ENCODE measurements at places on chromosomes 7 and 10. TPM values are rescaled to one million over a fixed set of nuclear protein-coding genes. Genes with fewer than 3 reads are reported as not detected.

SCIN gene
- total RNA-seq: not detected

OGDH gene
- total RNA-seq: 48.1 TPM

CPA2 gene
- not detected for total RNA-seq

SLC26A5 gene
- total RNA-seq: not detected

TMEM26 gene
- total RNA-seq: 2.5 TPM

PRSS37 gene
- not detected for total RNA-seq

ANKRD7 gene
- 1.6 TPM for total RNA-seq

SNX13 gene
- 37.7 TPM for total RNA-seq

CUZD1 gene
- 0.47 TPM for total RNA-seq

TUBB8 gene
- total RNA-seq: not detected

ZNF680 gene
- 7.3 TPM for total RNA-seq

Measured in bronchial smooth muscle cell (primary cell).